CD8-positive, alpha-beta memory T cell (primary cell): ENCODE measurements at places on chromosomes 13 and 19. TPM values are rescaled to one million over a fixed set of nuclear protein-coding genes. Genes with fewer than 3 reads are reported as not detected.
A peak's percentile ranks its signal among the peaks of the same experiment; 100 is the strongest.

DNA sequence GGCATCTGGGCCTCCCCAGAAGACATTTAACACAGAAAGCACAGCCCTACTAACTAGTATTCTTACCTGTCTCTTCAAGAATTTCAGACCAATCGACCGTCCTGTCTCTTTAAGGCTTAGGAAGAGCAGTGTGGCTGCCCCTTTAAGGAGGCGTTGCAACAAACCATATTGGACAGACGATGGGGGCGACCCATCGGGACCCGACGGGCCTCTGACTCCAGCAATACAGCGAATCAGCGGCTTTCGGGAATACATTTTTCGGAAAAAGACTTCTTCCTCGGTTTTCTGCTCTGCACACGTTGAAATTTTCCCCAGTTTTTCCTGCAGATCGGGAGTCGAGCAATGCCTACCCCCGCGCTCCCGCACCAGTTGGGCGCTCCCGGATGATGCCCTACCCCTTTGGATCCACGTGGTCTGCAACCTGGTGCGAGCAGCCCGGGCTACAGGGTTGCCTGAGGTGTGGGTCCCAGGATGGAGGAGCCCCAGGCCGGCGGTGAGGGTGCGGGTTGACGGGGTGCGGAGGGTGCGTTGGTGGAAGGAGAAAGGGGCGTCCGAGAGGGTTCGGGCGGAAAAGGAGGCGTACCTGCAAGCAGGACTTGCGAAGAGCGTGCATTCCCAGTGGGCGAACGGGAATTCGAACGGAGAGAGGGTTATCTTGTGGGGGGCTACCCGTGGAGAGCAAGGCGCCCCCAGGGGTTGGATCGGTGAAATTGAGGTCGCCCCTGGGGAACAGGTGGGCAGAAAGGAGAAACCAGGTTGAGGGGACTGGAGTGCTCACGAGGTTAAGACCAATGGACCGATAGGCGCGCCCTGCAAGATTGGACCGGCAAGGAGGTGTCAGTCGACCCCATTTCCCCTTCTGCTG is at the start of gene POLR1G:
TSS of gene POLR1G (plus strand) at position 419 of the 865 bp plus-strand sequence. CDS start at position 472, 53 bp downstream.
- peak; percentile 62 for DNase-seq

- no peak for DNase-seq
Measured at GRCh38 chr13:109468123-109468522, 318.3 kb downstream of the IRS2 start.

- no peak for DNase-seq
Measured at GRCh38 chr19:6754136-6754535, 13.1 kb downstream of the SH2D3A start.

DNA sequence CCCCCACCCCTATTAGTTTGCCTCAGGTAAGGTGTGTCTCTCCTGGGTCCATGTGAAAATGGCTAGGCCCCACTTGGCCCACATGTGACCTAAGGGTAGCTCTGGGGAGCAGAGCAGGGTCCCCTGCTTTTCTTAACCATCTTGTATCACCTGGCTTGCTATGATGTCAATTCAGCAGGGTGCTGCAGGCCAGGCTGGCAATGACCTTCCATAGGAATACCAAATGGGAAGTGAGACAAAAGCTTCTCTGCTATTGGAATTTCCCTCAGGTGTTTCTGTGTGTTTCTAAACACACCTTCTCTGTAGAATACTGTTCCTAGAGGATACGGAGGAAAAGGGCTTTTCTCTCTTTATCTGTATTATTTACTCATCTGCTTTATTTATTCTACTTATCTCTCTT is 35.7 kb upstream of the DACH1 start:
- DNase-seq: no peak

DNA sequence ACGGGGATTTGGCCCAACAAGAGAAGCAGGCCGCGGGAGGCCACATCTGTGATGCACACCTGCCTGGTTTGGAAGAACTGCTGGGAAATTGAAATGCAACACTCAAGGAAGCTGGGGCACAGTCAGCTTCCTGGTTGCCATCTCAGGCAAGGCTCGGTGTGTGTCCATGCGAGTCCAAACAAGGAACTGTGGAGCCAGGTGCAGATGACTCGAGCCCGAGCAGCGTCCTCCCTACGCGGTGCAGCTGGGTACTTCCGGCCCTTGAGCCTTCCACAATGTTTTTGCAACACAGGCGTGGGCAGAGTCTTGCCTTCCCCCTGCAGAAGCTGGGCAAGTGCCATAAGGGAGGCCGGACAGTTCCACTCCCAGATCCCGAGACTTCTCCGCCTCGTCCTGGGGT is 94.6 kb downstream of the CRYL1 start:
- no peak for DNase-seq

DNA sequence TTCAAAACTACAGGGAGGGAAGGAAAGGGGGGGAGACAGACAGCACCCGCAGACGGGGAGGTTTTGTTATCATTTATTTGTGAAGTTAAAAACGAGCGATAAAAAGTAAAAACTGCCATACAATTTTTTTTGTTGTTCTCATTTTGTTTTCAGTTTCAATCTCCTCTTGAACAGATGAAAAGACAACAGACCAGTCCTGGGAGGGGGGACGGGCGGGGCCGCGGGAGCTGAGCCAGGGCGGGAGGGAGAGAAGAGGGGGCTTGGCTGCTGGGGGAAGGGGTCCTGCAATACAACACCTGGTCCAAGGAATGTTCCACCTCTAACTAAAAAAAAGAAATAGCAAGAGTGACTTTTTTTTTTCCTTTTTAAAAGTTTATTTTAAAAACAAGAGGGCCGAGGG is 11.3 kb downstream of the KHSRP start:
- DNase-seq: no peak

- no peak for DNase-seq
Measured at GRCh38 chr13:36872621-36873020, 47.4 kb downstream of the SMAD9 start.

DNA sequence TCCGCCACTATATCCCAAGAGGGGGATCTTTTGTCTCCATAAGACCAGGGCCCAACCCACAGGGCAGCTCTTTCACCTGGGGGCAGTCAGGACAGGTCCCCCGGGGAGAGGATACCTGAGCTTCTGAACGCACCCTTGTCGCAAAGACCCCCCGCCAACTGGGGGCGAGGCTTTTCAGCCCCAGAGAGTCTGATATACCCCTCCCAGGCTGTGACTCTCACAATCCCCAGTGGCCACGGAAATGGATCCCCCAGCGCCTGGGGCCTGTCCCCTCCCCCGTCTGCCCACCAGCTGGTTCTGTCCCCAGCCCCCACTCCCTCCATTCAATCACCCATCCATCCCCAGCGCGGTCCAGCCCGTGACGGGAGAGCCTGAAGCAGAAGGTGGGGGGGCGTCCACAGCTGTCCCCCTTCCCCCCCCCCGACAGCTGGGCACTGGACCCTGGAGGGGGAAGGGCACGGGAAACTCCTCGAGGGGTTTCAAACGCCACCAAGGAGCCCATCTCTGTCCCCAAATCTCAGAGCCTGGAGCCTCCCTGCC is 823 bp downstream of the DOCK6 start:
- no peak for DNase-seq

DNA sequence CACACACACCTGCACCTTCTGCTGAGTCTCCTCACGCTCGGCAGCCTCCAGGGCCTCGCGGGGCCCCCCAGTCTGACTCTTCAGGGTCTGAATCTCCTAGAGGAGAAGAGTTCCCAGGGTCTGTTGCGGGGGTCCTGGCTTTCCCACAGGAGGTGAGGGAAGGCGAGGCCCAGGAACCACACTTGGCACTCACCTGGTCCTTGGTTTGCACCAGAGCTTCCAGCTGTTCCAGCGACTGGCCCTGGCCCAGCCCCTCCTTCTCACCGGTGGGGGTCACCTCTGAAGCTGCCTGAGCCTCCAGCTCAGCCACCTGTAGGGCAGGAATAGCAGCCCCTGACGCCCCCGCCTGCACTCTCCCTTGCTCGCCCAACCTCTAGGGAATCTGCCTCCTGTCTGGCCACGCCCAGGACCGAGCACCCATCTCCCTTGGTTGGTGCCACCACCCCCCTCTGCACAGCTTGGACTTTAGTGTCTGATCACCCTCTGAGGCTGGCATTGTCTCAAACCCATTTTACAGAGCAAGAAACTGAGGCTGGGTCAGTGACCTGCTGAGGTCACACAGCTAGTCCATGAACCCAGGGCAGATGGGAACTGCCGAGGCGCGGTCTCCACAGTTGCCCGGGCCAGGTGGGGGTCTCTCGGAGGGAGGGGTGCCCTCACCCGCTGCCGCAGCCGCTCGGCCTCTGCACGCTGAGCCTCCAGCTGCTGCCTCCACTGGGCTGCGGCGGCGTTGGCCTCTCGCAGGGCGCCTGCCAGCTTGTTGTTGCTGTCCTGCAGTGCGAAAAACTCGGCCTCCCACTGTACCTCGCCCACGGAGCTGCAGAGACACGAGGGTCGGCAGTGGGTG is 9.5 kb downstream of the HOMER3 start:
- DNase-seq: no peak

- no peak for DNase-seq
Measured at GRCh38 chr13:51999510-51999911, 11.7 kb downstream of the ATP7B start.

- DNase-seq: peak; percentile 82
Measured at GRCh38 chr19:3359015-3359918, 7.1 kb upstream of the NFIC start.

DNA sequence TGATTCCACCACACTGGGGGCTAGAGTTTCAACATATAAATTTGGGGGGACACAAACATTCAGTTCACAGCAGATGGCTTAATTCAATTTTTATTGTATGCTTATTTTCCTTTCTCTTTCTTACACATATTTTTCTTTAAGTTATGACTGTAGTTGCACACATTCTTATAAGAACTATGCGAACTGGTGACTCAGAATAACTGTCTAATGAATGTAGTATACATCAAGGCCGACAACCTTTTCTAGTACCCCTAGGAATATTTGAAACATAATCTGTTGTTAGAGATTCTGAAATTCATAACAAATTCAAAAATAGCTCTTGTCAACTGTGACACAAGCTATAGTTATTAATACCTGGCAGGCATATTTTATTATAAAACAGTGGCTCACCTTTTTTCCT is 695.6 kb downstream of the PCDH9 start:
- DNase-seq: no peak

- no peak for DNase-seq
Measured at GRCh38 chr13:23965346-23965745, 68.0 kb upstream of the C1QTNF9B start.

DNA sequence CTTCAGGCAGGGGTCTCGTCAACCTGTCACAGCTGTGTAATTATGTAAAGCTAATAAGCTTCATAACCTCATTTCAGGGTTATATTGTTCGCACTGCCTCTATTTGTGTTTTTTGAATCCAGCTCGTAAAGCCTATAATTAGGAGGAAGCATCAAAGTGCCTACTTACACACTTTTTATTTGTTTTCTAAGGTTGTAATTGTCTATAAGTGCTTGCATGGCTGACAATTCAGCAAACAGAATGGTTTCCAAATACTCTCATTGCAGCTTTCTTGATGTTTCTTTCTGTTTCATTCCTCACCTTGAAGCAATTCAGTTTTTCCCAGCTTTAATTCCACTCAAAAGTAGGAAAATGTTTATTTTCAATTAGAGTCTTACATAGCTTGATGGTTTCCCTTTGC is 336.3 kb downstream of the HS6ST3 start:
- no peak for DNase-seq

GRCh38 chr13:113171250-113172125 is 13.0 kb downstream of the PROZ start:
- no peak for DNase-seq

DNA sequence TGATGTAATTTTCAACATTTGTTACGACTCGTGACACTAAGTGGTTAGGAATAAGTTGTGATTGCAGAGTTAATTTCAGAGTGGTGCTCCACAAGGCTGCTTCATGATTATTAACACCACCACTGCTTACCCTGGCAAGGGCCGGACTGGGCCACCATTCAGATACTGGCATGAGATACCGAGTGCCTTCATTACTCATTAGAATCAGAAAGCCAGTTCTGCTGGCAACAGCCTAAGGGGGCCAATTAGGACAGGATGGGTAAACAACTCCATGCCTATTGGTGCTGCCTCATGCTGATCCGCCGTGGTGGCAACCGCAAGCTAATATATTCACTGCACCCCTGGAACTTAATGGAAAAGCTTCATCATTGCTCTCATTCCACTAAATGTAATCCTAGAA is 575.1 kb downstream of the EFNB2 start:
- DNase-seq: no peak

GRCh38 chr13:25910991-25911419 is 140.8 kb downstream of the SHISA2 start:
- no peak for DNase-seq

DNA sequence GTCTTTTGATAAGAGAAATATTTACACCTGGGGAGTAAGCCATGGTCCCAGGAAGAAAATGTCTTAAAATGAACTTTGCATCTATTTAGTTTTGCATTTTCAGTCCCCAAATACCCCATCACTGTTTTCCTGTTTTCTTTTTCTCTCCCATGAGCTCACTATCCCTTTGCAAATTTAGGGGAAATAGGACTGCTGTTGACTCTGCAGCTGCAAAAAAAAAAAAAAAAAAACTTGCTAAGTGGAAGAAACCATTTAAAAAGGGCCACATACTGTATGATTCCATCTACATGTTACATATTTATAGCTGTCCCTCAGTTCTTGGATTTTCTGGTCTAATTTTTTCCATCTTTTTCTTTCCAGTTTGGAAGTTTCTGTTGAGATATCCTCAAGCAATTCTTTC is 98.2 kb upstream of the SERP2 start:
- no peak for DNase-seq

- peak; percentile 45 for DNase-seq
Measured at GRCh38 chr13:46170687-46171086, 11.3 kb downstream of the LCP1 start.

GRCh38 chr19:45938733-45939319 is 24.2 kb upstream of the NANOS2 start:
- no peak for DNase-seq

GRCh38 chr19:39489756-39490155 is 9.0 kb upstream of the DLL3 start:
- no peak for DNase-seq

DNA sequence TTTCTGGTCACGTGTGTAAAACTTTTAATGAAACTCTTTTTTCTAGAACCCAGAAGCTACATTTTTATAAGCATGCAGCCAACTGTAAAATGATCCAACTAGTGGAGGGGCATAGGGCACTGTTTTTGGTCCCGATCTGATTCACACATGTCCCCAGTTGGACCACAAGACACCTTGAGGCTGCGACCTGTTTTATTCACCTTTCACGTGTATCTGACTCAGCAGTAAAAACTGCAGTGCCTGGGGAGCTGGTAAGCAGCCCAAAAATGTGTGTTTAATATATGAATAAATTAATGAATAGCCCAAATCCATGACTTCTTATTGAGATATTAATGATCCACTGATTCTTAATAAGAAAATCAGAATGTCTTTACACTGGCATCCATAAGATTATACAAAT is 140.4 kb downstream of the COL4A1 start:
- no peak for DNase-seq

The ZNF549 gene
- total RNA-seq: 6.9 TPM

The GIPR gene
- total RNA-seq: 1.9 TPM

The ZNF628 gene
- 8.7 TPM for total RNA-seq

The PTPRH gene
- total RNA-seq: not detected

The CAPN12 gene
- total RNA-seq: 5.3 TPM

The ZNF562 gene
- 42.2 TPM for total RNA-seq

The GAPDHS gene
- not detected for total RNA-seq

The TEX26 gene
- total RNA-seq: not detected

The ZNF177 gene
- 0.72 TPM for total RNA-seq
